ENCODE measurements at places on chromosomes 1 and 21.

DNA sequence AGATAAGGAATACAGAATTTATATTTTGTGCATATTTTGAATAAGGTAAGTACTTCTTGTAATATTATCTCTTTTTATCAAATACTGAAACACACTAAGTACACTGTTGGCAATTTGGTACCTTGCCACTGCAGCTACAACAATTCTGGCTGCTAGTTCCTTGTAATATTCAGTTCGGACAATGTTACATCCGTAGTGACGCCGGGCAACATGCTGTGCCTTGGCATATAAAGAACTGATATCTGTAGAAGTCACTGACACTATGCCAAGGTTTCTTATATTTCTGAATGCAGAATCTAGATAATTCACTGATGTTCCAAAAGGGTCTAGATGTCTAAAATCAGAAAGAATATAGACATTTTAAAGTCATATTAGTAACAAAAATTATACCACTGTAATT lies 17.5 kb downstream of the TRMT1L start:
- no peak for DNase-seq

- DNase-seq, result no peak
Observed at GRCh38 chr21:44534688-44535087, 5.3 kb downstream of the KRTAP10-1 start.

DNA sequence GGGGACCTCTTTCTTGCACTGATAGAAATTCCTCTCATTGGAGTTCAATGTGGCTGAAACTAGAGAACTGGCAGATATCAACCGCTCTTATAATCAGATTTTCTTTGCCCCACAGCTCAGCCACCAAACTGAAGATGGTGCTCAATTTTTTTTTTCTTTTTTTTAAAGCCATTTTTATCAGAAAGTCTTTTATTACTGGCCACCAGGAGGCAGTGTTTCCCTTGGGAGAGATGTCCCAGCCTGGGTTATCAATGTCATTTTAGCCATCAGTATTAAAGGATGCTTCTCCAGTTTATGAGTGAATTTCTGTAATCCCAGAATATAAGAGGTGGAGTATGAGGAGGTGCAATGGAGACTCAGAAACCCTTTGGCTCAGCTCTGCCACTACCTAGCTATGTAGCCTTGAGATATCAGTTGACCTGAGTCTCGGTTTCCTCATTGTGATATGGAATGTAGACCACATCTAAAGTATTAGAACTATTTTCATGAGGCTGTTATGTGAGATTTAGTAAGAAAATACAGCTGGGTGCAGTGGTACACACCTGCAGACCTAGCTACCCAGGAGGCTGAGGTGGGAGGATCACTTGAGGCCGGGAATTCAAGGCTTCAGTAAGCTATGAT lies 27.6 kb downstream of the CD244 start:
- DNase-seq, result no peak

DNA sequence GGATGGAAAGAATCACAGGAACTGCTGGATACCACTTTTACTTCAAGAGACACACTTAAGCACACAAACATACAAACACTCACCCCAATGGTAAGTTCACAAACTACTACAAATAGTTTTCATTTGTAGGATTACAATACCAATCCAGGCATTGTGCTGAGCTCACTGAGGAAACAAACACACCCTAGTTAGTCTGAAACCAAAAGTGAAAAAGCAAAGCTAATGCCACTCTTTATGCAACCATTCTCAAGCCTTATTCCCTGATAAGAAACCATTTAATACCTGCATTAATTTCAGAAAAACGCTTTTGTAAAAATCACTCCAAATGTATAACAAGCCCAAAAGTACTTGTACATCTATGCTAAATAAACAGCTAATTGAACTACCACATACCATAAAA lies 38.3 kb downstream of the RNF115 start:
- no peak for DNase-seq

- DNase-seq, result peak; percentile 67
Observed at GRCh38 chr1:15788624-15789301, 18.7 kb downstream of the UQCRHL start.

DNA sequence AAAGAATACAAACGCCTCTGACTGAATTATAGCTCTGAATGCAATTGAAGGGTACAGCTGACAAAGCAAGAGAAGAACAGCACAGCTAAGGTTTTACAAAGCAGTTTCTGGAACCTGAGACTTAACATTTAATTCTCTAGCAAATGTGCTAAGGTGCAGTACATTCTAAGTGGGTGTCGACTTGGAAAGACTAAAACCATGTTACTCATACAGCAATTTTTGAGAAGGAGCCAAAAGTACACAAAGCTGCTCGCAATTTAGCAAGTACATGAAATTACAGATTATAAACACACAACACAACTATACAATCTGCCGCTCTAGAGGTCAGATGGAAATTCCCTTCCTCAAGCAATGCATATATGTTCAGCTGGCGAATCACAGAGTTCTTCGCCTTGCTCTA lies 121.9 kb downstream of the TIAM1 start:
- no peak for DNase-seq

- no peak for DNase-seq
Observed at GRCh38 chr1:191618181-191618580, 540.1 kb upstream of the RGS18 start.

DNA sequence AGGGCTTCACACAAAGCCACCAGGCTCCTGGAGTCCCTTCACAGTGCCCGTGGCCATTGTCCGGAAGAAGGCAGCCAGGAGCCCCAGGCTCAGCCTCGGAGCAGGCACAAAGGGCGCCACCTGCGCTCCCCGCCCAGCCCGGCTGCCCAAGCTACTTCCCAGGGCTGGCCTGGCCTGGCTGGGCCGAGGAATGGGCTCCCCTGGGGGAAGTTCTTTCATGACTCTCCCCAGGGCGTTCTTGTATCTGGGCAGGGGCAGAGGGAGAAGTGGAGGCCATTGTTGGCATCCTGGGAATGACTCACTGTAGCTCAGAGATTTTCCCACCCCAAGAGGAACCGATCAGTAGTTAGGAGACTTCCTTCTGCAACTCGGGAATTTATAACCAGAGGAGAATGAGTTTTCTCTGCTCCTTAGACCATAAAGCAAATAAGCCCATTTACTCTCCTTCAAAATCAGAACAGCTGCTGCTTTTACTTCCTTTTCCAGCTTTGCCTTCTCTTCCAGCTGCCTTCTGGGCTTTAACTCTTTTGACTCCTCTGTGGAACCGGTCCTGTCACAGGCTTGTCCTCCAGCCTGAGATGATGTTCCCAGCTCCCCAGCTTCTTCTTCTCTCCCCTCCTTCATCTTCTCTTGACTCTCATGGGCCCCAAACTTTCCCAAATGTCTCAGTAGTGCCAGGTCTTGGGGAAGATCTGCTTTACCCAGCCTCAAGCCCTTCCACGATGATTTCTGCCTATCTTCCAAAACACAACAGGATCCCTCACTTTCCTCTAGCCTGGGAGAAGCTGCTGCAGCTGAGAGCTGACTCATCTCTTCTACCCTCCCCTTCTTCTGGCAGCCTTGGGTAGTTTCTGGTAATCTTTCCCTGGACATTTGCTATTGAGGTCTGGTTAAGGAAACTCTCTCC lies 118.7 kb upstream of the CD34 start:
- DNase-seq, result no peak
